Left ventricle myocardium inferior (tissue), 1 donor: ENCODE measurements at places on chromosomes 12 and 14.

DNA sequence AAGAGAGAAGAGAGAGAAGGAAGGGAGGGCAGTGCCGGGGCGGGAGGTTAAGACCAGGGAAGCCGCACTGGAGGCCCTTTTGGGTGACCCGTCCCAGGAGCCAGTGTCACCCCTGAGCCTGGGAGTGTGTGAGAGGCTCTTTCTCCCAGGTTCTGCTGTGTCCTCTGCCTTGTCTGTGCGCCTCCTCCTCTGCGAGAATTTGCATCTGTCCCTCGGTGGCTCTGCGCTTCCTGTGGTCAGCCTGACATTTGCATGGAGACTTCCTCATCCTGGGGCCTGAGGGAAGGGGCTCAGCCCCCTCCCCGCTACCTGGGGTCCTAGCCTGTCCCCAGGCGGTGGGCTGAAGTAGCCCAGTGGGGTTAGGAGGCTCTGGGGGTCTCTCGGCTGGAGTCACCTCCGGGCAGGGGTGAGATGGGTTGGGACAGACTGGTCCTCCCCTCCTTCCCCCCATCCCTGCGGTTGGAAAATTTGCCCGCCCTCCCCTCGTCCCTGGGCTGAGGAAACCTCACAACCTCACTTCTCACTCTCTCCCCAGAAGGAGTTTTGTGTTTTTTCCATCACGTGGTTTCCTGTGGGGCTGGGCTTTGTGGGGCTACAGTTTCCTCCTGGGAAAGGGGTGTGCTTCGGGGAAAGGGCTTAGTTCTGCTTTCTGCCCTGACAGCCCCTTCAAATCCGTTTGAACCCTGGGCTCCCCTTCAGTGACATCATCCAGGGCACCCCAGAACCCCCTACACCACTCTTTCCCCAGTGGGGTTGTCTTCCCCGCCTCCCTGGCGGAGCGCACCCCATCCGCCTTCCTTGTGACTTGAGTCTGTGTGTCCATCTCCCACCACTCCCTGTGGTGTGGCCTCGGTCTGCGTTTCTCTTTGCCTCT is 2.5 kb downstream of the PTPN6 start:
- peak; percentile 47 for DNase-seq

GRCh38 chr12:90945070-90945649 is 9.8 kb downstream of the CCER1 start:
- no peak for DNase-seq

DNA sequence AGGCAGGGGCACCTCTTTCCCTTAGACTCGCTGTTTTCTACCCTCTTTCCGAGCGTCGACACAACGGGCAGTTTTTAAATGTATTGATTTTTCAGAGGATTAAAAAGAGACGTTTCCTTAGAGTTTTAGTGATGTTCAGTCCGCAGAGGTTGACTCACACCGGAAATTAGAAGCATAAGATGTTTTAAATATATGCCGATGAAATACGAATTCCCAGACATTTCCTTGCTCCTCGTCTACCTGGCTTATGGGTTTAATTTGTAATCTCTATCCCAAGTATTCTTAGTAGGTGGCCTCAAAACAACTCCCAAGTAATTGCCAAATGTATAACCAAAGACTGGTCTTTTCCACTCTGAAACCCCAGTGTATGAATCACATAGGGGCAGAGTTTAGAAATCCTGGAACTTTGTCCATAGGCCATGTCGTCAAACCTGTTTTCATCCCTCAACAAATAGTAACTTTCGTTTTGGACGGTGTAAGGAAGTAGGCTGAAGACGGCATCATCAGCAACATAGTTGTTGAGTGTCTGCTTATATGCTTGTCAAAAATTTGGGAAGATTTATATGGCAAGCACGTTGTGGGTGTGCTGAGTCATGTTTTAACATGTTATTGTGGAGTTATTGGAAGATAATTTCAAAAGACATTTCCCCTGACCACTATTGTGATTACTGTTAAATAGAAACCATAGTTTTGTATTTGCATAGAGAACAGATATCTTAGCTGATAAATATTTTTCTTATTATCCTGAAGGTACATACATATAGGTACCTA is 824 bp downstream of the TBK1 start:
- no peak for DNase-seq

DNA sequence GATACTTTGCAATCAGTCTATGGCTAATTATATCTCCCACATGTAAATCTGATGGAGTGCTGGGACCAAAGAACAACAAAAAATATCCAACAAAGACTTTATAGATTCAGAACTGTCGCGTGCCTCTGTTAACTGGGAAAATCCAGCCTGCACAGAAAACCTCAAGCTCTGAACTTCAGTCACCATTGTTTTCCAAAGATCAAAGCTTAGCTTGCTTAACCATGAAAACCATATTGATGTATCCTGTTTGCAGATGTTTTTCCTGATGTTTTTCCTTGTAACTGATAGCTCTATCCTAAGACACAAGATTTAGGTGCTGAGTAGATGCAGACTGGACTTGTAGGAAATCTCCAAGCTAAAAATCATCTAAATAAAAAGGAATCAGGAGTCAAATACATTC is 163.7 kb downstream of the GXYLT1 start:
- no peak for DNase-seq

DNA sequence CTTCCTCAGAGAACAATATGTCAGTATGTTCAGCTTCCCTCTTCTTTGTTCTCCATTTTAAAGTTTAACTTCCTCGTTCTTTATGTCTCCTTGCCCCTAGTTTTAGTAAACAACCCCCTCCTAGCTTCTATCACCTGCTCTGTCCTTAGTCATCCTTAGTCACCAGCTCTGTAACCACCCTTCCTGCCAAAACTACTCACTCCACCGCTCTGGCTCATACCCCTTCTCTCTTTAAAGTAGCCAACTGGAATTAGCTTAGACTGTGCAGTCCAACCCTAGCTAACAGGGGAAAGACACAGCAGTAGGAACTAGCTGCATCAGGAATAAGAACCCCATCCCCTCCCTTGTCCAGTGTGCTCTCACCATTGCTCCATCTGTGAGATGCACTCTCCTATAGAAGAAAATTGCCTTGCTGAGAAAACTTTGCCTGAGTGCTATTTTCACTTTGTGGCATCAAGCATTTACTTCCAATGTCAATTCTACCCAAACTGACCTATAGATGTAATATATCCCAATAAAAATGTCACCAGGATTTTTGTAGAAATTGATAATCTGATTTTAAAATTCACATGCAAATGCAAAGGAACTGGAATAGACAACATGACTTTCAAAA is 603.2 kb downstream of the C12orf50 start:
- DNase-seq, result no peak

- no peak for DNase-seq
These were observed 111.2 kb downstream of the KICS2 start for GRCh38 chr12:64110864-64111263.

DNA sequence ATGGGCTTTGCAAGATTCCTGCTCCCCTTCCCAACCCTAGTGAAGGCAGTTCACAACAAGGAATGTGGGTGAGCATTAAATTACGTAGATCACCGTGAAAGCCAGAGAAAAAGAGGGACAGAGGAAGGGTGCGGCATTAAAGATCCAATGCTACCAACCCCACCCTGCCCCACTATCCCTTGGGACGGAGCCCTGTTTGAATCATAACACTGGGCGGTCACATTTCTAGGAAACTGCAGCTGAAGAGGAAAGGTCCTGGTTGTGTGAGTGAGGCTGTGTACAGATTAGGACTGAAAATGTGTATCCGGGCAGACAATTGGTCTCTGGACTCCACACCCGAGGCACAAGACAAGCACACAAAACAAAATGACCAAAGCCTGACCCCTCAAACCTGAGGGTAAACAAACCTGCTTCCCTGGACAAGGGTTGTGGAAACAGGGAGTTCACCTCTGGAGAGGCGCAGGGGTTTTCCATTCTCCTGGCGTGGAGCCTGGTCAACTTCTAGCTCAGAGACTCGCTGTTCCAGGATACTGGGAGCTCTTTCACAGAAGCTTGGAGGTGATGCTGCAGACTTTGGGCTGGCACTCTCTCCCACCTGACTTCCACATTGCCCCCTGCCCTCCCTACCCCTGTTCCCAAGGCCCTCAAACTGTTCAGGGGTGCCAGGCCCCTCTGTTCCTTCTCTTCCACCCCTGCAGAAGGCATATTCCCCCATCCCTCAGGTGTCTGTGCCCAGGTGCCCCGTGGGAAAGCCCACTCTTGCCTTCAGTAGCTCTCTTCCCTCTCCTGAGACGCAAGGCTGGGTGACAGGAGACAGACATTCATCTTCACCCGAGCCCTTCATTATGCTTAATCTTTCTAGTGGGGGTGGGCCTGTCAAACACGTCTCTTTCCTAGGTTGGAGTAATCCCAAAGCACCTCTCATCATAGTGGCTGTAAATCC is 16.5 kb downstream of the NINJ2 start:
- DNase-seq, result peak; percentile 75

DNA sequence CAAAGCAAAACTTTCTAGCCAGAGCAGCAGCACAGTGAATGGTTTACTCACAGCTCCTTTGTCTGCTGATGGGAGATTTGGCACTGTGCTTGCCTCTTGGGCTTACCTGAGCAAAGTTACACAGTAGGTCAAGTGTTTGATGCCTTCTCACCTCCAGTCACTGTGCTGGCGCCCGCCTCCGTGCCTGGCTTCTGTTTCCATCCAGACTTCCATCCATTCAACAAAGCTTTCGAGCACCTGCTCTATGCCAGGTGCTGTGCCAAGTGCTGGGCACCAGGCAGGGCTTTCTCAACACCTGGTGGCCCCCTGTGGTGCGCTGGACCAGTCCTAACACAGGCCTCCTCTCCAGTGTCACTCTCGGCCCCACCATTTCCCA is 199.2 kb upstream of the EEA1 start:
- peak; percentile 14 for DNase-seq

DNA sequence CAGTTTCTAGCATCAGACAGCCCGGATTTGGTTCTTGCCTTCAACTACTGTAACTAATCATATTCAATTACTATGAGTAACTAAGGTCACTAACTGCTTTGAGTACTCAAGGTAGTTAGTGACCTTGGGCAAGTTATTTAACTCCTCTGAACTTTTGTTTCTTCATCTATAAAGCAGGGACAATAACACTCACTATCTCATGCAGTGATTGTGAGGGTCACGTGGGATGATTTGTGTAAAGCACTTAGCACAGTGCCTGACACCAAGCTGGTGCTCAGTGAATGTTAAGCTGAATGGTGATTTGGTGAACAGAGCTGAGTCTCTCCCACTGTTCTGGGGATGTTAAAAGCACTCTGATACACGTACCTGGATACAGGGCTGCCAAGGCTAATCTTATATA is 171.3 kb upstream of the PLXNC1 start:
- DNase-seq, result no peak

DNA sequence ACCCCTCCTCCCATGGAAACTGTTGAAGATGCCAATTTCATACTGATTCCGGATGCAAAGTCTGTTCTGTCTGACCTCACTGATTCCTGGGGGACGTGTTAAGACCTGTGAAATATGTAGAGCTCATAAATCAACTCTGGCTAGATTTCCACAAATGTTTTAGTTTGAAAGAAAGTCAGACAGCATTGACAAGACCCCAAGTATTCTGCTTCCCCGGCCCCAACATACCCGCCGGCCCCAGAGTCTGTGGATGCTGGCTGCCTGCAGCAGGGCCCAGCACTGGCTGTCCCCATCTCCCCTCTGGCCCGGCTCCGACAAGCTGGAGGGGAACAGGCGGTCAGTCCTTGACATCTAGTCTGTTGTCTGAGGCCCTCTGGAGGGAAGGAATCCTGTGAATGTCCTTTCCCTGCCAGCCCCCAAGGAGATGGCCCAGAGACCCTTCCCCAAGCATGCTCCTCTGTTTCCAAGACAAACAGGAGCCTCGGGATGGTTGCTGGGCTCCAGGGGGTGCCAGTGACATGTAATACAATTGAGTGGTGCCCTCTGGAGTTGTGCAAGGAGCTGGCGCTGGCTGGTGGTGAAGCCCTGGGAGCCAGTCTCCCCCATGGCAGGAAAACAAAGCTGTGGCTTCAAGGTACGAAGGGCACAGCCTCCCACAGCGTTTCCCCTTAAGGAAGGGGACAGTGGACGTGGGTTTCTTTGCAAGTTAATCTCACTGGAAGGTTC is 22.3 kb downstream of the FBLN5 start:
- no peak for DNase-seq

DNA sequence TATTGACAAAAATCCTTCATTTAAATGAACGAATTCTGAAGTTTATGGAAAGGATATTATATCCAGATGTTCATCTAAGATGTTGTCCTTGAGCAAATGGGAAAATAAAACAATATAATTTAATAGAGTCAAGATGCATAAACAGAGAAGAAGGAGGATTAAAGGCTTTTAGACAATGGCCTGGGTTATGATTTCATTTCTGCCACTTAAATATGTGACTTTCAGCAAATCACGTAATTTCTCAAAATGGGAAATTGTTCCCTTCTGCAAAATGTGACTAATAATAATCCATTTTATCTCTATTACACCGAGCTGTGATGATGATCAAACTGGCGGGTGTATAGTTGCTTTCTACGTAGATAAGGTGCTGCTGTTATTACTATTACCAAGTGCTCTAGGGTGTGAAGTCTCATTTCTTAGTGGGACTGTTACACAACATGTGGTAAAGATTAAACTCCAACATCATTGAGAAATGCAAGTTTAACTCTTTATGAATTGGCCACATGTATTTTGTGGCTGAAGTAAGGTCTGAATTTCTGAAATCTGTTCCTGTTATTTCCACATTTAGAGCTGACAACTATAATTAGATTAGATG is 157.0 kb downstream of the MYRFL start:
- DNase-seq, result no peak

DNA sequence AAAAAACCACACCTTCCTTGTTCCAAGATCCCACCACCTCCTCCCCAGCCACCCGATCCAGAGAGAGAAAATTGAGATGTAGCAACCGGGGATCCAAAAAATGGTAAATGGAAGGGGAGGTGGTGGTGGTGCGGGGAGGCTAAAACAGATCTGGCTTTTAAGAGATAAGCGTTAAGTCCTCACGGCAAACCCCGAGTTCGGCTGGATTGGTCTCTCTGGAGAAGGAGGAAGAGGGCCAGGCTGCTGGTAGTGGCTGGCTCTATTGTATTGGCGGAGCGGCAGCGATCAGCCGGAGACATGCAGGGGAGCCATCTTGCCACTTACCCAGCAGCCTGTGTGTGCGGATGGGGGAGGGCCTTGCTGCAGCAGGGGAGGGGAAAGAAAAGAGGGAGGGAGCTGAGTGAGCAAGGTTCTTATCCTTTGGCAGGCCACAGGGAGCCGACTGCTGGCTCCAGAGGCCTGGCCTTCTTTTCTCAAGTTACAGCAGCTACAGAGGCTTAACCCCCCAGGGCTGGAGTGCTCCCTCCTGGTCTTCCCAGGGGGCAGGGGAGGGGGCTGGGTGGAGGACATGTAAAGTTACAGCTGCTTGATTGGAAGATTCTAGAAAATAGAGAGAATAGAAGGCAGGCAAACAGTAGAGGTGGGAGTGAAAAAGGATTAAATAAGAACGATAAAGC is 14.1 kb upstream of the CDH24 start:
- DNase-seq, result peak; percentile 83

DNA sequence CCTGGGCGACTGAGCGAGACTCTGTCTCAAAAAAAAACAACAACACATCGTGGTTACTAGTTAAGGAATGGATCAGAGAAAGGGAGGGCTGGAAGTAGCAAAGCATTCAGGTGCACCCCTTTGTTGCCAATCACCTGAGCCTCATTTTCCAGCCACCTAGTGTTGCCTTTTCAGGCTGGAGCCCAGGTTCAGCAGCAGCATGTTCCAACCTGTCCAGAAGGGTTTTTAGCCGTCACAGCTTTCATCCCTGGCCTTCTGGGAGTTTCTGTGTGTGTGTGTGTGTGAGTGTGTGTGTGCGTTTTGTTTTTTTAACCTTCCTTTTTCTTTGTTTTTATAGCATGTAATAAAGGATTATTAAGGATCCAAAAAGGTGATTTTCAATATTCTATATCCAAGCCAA is 121.1 kb upstream of the ATF1 start:
- DNase-seq, result no peak
